ENCODE measurements at places on chromosomes 4 and X.

- peak; percentile 92 for DNase-seq
Measured at GRCh38 chr4:39638354-39639239, at the start of gene SMIM14. SMIM14 (minus strand) TSS chr4:39638865; CDS start chr4:39605145, 33,720 bp downstream.

DNA sequence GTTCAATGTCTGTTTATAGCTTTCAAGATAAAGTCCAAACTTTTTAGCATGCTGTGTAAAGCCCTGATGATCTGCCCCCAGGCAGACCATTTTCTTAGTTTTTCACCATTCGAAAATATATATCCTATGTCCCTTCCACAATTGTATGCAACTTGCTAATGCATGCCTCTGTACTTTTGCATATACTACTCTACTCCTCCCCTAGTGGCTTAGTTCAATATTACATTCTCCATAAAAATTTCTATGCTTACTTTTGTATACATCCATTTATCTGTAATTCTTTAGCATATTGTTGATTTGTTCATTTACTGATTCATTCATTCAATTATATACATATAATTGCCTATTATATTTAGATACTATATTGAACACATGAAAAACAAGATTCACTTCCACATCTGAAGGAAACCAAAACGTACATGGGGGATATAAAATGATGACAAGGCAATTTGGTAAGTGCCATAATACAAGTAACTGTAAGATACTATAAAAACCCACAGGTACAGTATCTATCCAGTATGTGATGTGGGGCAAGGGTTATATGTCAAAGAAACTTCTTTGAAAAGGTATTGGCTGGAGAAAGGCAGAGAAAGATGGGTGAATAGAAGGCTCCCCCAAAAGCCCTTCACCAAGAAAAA lies 902.5 kb downstream of the FAM133A start:
- no peak for DNase-seq

DNA sequence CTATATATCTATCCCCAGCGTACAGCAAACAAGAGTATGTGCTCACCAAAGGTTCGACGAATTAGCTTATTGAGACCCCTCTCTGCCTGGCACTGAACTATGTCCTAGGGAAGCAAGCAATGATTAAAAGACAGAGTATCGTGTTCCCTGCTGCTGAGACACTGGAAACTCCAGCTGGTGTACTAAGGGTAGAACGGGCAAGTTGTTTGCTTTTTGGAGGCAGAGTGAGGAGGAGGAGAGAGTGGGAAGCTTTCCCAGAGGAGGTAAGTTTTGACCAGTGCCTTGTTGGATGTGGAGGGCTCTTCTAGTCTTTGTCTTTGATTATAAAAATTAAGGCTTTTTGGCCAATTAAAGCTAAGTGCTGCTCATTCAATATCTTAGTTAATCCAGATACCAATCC lies 61.7 kb downstream of the PJA1 start:
- no peak for DNase-seq

- no peak for DNase-seq
Measured at GRCh38 chr4:101464596-101464995, 117.3 kb upstream of the PPP3CA start.

DNA sequence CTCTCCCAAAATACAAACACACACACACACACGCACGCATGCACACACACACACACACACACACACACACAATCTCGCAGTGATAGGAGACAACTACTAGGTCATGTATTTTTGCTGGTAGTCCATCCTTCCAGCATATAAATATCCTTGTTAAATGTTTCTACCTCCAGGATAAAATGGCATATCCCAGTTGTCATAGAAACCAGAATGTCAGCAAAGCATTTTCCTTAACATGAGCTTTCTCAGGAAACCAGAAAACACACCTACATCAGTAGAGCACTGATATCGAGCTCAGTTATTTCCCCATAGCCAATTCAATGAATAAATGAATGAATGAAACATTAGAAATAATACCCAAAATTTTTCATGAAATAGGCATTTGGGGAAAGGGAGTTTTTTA lies 115.7 kb downstream of the PWWP3B start:
- no peak for DNase-seq

DNA sequence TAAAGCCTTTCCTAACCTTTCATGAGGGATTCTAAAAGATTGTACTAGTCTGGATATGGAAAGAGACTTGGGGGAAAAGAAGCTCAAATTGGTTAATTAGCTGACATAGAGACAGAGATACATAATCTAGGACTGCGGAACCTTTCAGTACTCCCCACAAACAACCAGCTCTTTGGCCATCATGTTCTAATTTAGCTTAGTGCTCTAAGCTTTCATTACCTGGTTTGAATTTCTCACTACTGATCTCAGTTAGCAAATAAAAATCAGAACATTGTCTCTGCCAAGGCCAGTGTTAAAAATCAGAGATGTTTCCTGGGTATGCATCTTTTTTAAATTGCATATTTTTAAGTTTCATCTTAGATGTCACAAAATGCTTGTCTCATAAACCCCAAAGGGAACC lies 254.4 kb downstream of the GLUD2 start:
- no peak for DNase-seq

GRCh38 chr4:132281733-132282132 lies 867.4 kb upstream of the PCDH10 start:
- no peak for DNase-seq

DNA sequence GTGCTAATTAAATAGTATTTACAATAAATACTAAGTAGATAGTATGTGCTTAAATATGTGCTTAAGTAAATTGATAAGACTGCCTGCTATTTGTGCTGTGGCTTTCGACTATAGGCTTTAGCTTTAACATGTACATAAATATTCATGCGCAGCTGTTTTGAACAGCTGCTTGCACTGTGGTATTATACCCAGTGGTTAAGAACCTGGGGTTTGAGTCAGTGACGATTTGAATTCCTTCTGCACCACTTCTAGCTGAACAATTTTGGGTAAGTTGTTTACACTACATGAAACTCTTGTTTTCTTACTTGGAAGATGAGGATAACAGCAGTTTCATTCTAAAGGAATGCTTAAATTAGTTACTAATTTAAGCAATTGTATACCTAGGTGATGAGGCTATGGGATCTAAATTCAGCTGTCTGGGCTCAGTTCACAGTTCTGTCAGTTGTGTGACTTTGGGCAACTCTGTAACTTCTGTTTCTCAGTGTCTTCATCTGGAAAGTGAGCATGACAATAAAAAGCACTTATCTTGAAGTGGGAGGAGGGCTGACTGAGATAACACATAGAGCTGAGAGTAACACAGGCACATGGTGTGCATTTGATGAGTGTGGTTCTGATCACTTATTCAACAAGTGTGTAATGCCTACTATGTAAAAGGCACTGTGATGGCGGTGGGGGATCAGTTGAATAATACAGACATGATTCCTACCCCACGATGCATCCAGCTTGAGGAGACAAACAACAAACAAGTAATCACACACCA lies 37.0 kb downstream of the HPGDS start:
- no peak for DNase-seq

GRCh38 chr4:125750828-125751466 lies 436.2 kb downstream of the FAT4 start:
- no peak for DNase-seq

DNA sequence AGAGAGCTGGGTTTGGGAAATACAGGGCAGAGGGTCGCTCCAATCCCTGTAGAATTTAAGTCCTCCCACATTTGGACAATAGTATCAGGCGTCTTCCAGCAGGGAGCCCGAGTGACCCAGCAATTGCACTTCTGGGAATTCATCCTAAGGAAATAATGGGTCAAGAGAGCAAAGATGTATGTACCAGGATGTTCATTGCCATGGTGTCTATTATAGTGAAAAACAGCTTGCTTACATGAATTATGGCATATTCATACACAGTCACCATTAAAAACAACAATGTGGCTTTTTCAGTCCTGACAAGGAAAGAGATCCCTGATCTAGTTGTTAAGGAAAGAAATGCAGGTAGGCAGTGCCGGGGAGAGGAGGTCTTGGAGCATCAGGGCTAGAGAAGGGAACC lies 167.7 kb downstream of the PJA1 start:
- DNase-seq: no peak

GRCh38 chrX:48998391-48998790 lies 3.7 kb downstream of the GRIPAP1 start:
- DNase-seq: no peak

GRCh38 chrX:135275973-135276372 lies 24.1 kb downstream of the ETDA start:
- no peak for DNase-seq

DNA sequence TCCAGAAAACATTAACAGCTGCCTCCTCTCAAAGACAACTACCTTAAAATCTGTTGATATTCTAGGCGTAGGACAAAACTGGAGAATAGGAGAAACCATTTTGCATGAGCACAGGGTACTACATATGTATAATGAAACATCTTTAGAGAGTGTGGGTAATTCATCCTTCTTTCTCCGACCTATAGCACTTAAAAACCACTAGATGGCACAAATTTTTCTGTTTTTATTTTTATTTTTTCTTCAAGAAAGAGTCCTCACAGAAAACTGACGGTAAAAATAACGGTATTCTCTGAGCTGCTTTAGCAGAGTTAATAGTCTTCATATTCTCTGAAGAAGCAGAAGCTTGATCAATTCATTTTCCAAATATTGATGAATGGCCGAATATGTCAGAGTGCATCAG lies 14.6 kb downstream of the SMIM31 start:
- DNase-seq: no peak

GRCh38 chr4:148514581-148514980 lies 72.4 kb upstream of the NR3C2 start:
- DNase-seq: no peak

DNA sequence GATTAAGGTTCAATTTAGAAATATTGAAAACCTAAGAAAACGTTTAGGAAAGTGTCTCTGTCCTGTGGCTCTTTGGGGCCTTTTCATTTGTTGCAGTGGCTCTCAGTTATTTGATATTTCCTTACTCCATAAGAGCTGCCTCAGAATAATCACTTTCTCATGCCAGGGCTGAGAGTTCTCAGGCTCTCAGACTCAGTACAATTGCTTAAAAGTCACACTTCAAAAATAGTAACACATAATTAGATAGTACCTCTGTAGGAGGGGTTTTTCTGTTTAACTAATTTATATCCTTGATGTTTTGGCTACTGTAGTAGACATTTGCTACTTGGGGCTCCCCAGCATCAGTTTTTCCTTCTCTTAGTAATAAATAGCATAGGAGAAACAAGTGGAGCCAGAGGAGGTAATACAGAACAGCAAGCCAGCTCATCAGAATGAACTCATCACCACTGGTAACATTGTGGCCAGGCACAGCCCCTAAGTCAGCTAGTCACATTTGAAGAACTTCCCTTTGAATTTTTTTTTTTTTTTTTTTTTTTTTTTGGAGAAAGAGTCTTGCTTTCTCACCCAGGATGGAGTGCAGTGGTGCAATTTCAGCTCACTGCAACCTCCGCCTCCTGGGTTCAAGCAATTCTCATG lies 8.0 kb upstream of the HNRNPD start:
- DNase-seq: no peak

DNA sequence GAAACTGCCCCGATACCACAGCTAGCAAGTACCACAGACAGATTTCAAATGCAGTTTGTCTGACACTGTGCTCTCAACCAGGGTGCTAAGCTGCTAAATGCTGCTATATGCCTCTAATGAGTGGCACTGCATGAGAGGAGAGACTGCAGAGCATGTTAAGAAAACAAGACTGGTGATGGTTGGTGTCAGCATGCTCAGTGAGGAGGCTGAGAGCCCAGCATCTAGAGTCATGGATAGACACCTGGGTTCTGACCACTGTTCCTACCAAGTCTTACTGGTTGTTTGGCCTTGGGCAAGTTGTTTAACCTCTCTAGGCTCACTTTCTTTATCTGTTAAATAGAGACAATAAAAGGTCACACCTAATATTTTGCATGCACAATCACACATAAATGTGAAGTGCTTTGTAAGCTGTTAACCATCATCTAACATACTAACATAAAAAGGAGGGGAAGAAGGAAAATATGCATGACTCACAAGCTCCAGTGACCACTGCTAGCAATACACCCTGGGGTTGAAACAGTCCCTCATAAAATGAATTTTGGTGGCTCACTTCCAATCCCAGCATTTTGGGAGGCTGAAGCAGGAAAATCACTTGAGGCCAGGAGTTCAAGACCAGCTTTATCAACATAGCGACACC lies 20.7 kb downstream of the HHIP start:
- no peak for DNase-seq

- no peak for DNase-seq
Measured at GRCh38 chr4:60953826-60954225, 246.3 kb upstream of the ADGRL3 start.

Measured in thoracic aorta (tissue), 2 donors.